CD4-positive, alpha-beta T cell (primary cell): ENCODE measurements at places on chromosomes 6 and 20. TPM values are rescaled to one million over a fixed set of nuclear protein-coding genes. Genes with fewer than 3 reads are reported as not detected.

Gene PRDM13
- total RNA-seq, result not detected

Gene PPP1R16B
- total RNA-seq, result 87.6 TPM

Gene CTCFL
- total RNA-seq, result not detected

DNA sequence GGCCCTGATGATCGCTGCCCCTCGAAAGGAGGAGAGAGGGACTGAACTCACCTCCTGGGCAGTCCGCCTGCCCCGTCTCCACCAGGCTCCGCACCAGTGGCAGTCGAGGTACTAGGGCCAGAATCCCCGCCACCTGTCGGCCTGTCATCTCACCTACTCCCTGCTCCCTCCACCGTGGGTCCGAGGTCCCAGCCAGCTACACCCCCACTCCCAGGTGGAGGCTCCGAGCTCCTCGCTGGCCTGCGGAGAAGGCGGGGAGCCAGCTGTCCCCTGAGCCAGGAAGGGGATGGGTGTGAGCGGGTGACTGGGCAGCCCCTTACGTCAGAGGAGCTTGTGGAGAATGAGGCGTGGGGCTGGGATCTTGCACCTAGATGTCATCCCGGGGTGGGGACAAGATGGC lies 1066.5 kb upstream of the MANEA start:
- no peak for DNase-seq

GRCh38 chr20:24914388-24915241 lies 34.5 kb upstream of the CST7 start:
- DNase-seq, result no peak
